ENCODE measurements at places on chromosomes 1 and 21. TPM values are rescaled to one million over a fixed set of nuclear protein-coding genes. Genes with fewer than 3 reads are reported as not detected.

- no peak for ATAC-seq
These were observed 3.2 kb downstream of the CYP4B1 start for GRCh38 chr1:46802081-46802480.

LCE1A gene
- not detected for total RNA-seq

DNA sequence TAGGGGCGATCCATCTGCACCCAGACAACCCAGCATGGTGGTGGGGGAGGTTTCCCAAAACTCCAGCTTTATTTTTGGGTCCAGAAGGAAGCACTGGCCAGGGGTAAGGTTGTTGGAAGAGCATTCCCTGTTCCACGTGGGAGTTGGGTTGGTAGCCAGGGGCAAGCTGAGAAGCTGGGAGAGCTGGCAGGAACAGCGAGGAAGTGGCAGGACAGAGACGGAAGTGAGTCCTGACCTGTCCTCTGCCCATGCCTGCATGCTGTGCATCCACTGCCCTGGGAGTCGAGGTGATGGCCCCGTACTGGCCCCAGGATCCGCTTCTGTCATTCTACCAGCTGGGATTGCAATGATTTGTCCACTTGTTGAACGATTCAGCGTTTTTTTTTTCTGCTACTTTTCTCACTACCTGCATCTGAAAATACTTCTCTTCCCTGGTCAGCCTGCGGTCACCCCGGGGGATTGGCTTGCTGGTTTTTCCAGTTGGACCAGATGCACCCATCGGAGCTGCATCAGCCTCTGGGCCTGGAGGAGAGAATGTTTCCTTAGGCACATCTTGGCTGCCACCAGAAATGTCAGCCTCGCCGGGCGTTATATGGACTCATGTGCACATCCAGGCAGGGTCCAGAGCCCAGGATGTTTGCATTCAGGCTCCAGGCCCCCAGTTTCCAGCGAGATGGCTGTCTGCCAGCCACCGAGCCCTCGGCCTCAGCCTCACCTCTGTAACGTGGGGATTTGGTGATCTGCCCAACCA is 28.3 kb upstream of the TMPRSS2 start:
- peak; percentile 78 for ATAC-seq

- no peak for ATAC-seq
These were observed 26.1 kb upstream of the GTF2B start for GRCh38 chr1:88917321-88918025.

Data from esophagus mucosa (tissue), 1 donor.